A549 (cell line): ENCODE measurements at places on chromosomes 7 and 10.

DNA sequence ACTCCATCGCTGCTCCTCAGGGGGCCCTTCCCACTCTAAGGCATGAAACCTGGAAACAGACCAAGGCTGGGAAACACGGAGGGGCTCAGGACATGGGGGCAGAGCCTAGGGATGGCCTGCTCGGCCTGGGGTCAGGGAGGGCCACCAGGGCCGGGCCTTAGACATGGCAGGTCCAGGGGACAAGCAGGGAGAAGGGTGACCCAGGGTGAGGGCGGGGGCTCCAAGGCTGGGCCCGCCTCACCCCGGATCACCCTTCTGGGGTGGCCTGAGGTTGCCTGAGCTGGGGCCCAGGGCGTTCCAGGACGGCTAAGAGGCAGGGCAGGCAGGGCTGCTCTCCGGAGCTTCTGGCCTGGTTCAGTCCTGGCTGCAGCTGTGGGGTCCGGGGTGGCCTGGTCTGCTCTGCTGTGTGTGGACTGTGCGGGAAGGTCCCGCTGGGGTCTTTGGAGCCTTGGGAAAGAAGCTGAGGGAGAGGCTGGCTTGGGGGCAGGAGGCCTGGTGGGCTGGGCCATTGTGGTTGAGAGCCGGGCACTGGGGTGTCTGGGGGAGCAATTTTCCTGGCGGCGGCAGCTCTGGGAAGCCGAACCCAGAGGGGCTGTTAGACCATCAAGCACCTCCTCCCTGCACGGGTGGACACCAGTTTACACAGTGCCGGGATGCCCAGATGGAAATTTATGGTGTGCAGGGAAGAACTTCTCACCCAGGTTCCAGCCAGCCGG, 52.2 kb downstream of the UNCX start:
- DNase-seq, result no peak

GRCh38 chr7:158266817-158267741, 320.5 kb downstream of the PTPRN2 start:
- no peak for DNase-seq

- peak; percentile 36 for DNase-seq
Measured at GRCh38 chr7:94657771-94658693, 2.1 kb upstream of the SGCE start.

GRCh38 chr10:26938578-26938977, 77.8 kb upstream of the ABI1 start:
- DNase-seq, result no peak

- DNase-seq, result no peak
Measured at GRCh38 chr7:113582471-113582870, 336.3 kb downstream of the PPP1R3A start.

- peak; percentile 13 for DNase-seq
Measured at GRCh38 chr10:35089611-35090161, 455 bp downstream of the CUL2 start.

DNA sequence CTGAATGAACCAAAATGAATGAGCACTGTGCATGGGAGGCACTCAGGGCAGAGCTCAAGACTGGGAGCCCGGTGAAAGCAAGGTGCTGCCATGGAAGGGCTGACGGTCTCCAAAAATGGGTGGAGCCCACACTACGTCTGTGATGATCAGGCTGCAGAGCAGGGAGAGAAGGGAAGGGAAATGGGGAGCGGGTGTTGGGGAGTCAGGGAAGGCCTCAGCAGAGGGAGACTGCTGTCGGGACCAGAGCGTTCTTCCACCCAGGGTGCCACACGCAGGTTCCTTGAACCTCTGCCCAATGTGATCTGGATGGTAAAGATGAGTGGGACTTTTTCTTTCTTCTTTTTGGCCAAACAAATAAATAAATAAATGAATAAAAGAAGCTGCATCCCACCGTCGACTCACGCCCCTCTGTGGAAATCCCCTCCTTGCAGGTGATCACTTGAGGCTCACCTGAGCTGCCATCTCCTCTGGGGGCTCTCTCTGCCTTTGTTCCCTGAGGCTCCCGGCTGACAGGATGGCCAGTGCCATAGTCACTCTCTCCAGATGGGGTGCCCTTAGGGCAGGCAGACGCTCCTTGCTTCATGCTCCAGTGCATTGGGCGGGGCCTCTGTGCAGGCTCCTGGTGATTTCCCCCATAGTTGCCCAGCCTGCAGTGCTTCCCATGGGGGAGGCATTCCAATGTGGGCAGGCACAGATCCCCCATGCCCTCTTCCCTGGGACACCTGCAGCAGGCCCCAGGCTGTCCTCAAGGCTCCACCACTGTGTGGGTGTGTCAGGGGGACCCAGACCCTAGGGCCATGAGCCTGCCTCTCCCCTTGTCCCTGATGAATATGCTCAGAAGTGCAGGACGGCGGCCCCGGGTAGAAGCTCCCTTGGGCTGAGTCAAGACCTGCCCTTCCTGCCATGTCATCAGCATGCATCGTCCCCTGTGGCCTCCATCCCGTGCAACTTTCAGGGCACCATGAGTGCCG, 131.8 kb downstream of the PTPN20 start:
- no peak for DNase-seq

DNA sequence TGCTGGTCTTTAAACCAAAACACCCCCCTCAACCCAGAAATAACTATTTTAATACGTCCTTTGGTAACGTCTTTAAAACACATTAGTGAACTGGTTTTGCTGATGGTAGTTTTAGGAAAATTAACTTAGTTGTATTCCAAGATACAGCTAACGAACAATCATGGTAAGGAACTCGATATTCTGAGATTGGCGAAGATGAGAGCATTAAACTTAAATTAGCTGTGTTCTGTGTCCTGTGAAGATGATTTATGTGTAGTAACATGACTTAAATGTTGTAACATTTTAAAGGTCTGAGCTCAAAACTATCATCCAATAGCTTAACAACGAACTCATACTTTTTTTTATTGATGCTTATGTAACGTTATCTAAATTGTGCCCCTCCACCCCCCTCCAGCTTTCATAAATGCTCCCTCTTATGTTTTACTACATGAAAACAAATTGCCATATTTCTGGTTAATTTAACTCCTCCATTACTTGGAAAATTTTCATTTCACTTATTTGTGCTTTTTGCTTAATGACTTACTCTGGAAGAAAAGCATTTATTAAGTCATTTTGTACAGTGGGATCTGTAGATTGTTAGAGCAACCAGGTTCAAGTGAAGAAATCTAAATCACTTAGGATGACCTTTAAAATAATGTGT, 1.7 kb downstream of the SDK1 start:
- no peak for DNase-seq

DNA sequence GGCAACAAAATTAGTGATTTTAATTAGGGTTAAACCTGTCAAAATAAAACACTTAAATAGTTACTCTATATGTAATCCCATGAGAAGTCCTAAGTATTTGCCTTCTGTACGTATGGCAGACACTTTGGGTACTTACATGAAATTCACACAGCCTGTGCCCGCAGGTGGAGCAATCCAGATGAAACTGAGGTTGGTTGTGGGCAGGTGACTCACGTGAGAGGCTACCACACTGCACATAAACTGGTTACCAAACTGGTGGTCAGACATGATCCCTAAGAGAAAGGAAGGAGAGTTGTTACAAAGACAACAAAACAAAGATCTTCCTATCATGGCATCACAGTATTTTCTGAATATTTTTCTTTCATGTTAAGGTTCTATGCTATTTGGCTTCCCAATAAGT, 156.1 kb downstream of the RELN start:
- DNase-seq, result no peak

DNA sequence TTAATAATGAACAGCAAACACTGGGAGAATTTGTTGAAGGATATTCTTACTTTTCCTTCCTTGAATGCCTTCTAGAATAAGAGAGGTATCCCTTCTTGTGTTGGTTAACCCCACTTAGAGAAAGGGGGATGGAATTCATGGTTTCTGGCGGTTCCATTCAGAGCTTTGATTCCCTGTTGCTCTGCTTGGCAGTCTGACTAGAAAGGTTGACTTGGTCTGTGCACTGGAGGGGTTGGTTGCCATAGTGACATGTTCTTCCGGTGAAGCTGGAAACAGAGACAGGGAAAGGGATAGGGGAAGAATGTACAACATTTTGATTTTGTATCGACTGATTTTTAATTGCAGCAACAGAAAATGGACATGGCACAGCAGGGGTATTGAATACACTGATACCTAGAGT, 2.5 kb downstream of the TMEM178B start:
- DNase-seq, result no peak

GRCh38 chr10:45553155-45553554, 119.4 kb downstream of the ZFAND4 start:
- no peak for DNase-seq

- DNase-seq, result peak; percentile 56
Measured at GRCh38 chr7:66281678-66282590, 76.8 kb downstream of the TPST1 start.

- no peak for DNase-seq
Measured at GRCh38 chr10:83205861-83206260, 933.4 kb upstream of the GHITM start.

GRCh38 chr10:43251419-43252165, 15.3 kb downstream of the RASGEF1A start:
- DNase-seq, result no peak
